Endodermal cell (in vitro differentiated cells): ENCODE measurements at places on chromosomes 2 and 18. TPM values are rescaled to one million over a fixed set of nuclear protein-coding genes. Genes with fewer than 3 reads are reported as not detected.

DNA sequence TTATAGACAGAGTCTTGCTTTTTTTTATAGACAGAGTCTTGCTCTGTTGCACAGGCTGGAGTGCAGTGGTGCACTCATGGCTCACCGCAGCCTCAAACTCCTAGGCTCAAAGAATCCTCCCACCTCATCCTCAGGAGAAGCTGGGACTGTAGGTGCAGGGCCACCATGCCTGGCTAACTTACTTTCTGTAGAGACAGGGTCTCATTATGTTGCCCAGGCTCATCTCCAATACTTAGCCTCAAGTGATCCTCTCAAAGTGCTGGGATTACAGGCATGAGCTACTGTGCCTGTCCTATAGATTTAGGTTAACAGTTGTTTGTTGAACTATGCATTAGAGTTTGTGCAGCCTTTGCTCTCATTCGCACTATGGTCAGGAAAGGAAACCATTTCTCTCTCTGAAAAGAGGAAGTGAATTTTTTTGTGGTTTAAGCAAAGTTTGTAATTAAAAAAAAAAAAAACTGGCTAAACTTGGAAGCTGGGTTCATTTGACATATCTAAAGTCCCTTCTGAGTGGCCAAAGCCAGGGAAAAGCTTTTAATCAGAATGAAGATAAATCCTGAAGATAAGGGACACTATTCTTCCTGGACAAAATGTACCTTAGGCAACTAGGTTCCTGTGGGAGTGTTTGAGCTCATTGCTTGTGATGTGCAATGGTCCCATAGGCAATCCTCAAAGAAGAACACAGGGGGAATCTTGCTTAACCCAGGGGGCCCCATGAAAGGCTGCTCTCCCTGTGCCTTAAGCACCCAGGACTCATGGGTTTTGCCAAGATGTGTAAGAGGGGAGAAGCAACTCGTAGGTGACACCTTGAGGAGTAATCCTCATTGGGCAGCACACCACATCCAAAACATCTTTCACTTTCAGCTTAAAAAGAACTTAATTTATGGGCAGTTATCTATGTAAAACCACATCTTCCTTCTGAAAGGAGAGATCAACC lies 201.7 kb downstream of the MREG start:
- no peak overlapping the region for H3K27ac ChIP-seq
- no peaks in the 10 kb centered on the region for H3K27me3 ChIP-seq
- no peaks in the 10 kb centered on the region for H3K36me3 ChIP-seq
- H3K4me1 ChIP-seq = peaks cover 7% of the 10 kb centered on the region

GRCh38 chr2:120509991-120510735 lies 164.2 kb downstream of the INHBB start:
- H3K4me1 ChIP-seq = no peaks in the 10 kb centered on the region
- H3K27ac ChIP-seq = no peak overlapping the region
- no peaks in the 10 kb centered on the region for H3K36me3 ChIP-seq
- DNase-seq = no peak
- H3K4me3 ChIP-seq = no peak overlapping the region

GRCh38 chr2:113282747-113283533 lies 4.2 kb upstream of the PAX8 start:
- H3K4me3 ChIP-seq = no peak overlapping the region
- H3K4me1 ChIP-seq = no peaks in the 10 kb centered on the region
- peak; percentile 77 for DNase-seq
- H3K27me3 ChIP-seq = peaks cover 80% of the 10 kb centered on the region

DNA sequence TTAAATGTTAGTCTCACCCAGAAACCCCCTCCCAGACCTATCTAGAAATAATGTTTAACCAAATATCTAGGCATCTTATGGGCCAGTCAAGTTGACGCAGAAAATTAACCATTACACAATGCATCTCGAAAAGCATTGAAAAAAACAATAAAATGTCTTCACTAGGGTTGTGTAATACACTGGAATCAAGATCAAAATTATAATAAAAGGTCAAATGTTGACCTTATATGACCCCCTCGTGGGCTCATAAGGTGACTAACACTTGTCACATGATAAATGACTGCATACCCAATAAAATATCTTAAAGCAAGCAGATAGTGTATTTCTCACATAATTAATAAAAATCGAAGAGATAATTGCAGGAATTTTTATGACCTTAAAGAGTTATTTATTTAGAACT lies 447.9 kb upstream of the DSEL start:
- no peaks in the 10 kb centered on the region for H3K36me3 ChIP-seq
- H3K27me3 ChIP-seq = no peaks in the 10 kb centered on the region
- no peaks in the 10 kb centered on the region for H3K4me1 ChIP-seq
- H3K27ac ChIP-seq = no peak overlapping the region
- no peak overlapping the region for H3K4me3 ChIP-seq
- no peak for DNase-seq

DNA sequence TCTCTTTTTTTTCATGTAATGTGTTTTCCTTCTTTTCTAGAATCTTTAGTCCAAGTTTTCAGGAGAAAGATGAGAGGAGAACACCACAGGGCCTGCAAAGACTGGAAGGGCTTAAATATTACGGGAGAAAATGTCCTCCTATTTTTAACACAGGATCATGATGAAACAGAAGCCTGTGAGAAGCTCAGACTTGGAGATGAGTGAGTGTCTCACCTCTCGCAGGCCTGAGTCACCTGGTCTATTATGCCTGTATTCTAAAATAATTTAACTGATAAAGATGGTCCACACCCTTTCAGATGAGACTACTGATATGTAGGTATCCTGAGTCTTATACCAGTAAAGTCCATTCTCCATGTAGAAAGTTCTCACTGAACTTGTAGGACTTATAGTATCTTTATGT lies 143.2 kb downstream of the EPHA4 start:
- H3K27me3 ChIP-seq = no peaks in the 10 kb centered on the region
- H3K4me3 ChIP-seq = no peak overlapping the region
- peaks cover 81% of the 10 kb centered on the region for H3K36me3 ChIP-seq

DNA sequence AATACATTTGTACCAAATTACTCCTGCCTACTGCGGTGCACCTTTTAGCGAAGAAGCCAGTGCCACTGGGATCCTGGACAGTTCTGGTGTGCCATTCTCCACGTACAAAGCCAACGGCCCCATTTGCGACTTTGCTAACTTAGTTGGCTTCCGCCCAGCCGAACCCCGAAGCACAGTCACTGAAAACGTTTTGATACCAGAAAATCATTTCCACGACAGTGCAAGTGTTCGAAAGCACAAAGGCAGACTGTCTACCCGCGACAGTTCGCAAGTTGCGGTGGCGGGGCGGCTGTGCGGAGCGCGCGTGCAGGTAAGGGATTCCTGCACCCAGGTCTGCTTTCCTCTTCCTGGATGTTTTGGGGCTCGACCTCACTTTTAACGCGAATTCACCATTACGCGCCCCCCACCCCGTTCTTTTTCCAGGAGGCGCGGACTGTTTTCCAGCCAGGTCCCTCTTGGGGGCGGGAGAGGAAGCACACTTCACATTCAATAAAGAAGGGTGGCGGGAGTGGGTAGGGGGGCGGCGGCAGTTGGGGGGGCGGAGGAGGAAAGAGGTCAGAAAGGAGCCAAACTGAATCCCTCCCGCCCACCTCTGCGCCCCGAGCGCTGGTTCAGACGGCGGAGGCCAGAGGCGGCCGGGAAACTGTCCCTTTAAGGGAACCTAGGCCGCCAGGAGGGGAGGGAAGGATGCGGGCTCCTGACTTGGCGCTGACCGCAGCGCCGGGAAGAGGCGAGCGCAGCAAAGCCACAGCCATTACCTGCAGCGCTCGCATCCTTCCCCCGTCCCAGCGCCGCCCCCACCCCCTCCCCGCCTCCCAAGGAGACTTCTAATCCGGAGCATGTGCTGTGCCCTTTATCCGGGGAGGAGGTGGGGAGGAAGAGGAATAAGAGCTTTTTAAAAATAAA lies 107.4 kb upstream of the KCTD1 start:
- H3K4me3 ChIP-seq = peak overlapping the region; percentile 75
- H3K27ac ChIP-seq = peak overlapping the region; percentile 76
- peaks cover 4% of the 10 kb centered on the region for H3K4me1 ChIP-seq
- H3K36me3 ChIP-seq = no peaks in the 10 kb centered on the region

- H3K4me3 ChIP-seq = no peak overlapping the region
- DNase-seq = peak; percentile 55
- no peaks in the 10 kb centered on the region for H3K36me3 ChIP-seq
Measured at GRCh38 chr2:20187331-20187730, 37.6 kb downstream of the SDC1 start.

DNA sequence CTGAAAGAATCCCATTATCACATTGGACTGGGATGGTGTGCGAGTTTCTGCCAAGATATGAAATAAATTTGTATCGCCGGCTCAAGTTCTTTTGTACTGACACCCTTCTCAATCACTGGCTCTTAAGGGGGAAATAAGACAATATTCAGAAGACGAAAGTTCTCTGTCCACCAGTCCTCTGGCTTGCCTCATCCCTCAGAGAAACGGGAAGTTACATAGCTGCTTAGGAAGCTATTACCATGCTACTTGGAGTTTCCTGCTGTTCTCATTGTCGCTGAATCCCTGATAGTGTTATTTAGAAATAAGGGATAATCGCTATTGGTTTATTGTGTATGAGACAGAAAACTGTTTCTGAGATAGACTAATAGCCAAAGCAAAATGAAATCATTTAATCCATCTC lies 205.0 kb upstream of the ZNF521 start:
- no peaks in the 10 kb centered on the region for H3K27me3 ChIP-seq
- no peaks in the 10 kb centered on the region for H3K36me3 ChIP-seq
- no peak for DNase-seq
- H3K27ac ChIP-seq = no peak overlapping the region

DNA sequence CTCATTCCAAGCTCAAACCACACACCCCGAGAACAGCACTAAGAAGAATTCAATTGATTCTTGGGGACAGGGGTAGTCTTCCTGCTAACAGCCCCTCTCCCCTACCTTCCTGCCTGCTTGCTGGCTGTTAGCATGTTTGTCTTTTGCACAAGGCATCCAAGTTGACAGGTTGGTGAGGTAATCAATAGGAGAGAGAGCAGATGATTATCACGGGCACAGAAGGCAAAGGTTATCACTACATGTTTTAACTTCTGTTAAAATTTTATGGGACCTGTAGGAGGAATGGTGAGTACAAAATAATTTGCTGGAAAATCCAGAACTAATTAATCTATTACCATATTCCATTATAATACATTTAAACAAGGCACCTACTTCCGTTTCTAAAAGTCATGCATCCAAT lies 442.1 kb upstream of the TCF4 start:
- no peak for DNase-seq
- H3K27ac ChIP-seq = no peak overlapping the region
- H3K36me3 ChIP-seq = no peaks in the 10 kb centered on the region
- no peak overlapping the region for H3K4me3 ChIP-seq

DNA sequence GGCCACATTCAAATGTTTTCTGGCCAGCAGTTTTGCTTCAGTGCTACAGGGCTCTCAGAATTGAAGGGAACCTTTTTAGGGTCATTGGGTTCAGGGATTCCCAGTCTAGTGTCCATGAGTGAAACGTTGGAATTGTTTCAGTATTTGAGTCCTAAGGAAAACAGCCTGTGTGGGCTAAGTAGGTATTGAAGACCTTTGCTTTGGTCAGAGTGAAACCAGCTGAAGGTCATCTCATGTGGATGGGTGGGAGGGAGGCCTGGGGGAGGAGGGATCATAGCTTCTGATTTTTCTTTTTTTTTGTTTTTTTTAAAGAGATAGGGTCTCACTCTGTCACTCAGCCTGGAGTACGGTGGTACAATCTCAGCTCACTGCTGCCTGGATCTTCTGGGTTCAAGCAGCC lies 20.2 kb downstream of the B3GNT2 start:
- H3K4me3 ChIP-seq = no peak overlapping the region
- H3K4me1 ChIP-seq = peaks cover 19% of the 10 kb centered on the region
- H3K36me3 ChIP-seq = peaks cover 62% of the 10 kb centered on the region
- peak; percentile 18 for DNase-seq

DNA sequence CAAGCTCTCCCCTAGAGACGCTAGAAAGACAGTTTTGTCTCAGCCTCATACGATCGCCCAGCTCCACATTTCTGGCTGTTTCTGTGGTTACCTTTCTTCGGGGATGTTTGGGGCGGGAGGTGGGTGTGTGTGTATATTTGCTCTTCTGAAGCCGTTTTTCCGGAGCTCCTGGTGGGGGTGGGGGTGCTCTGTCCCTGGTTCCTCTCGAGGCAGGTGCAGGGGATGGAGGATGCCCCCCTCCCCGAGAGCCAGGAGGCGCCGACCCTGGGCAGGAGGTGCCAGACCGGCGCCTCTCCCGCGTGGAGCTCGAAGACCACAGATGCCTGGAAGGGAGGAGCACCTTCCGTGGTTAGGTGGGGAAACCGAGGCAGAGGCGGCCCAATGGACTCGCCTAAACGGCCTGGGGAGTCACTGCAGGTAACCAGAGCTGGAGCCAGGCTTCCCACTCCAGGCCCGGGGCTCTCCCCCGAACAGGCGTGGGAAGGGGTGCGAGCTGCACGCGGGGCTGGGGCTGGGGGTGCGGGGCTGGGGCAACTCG lies 694 bp upstream of the HPCAL1 start:
- no peaks in the 10 kb centered on the region for H3K36me3 ChIP-seq
- H3K27me3 ChIP-seq = peaks cover 41% of the 10 kb centered on the region
- peak overlapping the region; percentile 95 for H3K27ac ChIP-seq
- no peak overlapping the region for H3K4me3 ChIP-seq
- no peaks in the 10 kb centered on the region for H3K4me1 ChIP-seq

GRCh38 chr18:22678486-22678885 lies 254.6 kb upstream of the RBBP8 start:
- no peaks in the 10 kb centered on the region for H3K36me3 ChIP-seq
- no peak overlapping the region for H3K4me3 ChIP-seq
- no peaks in the 10 kb centered on the region for H3K27me3 ChIP-seq
- H3K27ac ChIP-seq = no peak overlapping the region

The GKN2 gene
- not detected in 2 replicates for total RNA-seq

The ANKRD29 gene
- total RNA-seq = 0.44 and 0.79 TPM in 2 replicates

The TUBB8B gene
- 0.69 TPM in 1 of 3 replicates, not detected in the others for total RNA-seq

The PPP1R1C gene
- total RNA-seq = 0.63 to 2.8 TPM (median 1.2 TPM) in 3 replicates

The OST4 gene
- total RNA-seq = 311 to 391 TPM (median 350 TPM) in 3 replicates

The IL37 gene
- total RNA-seq = not detected in 2 replicates

The SP5 gene
- total RNA-seq = 81.0 and 103 TPM in 2 replicates
